Endodermal cell (in vitro differentiated cells): ENCODE measurements at places on chromosomes 2 and 18. TPM values are rescaled to one million over a fixed set of nuclear protein-coding genes. Genes with fewer than 3 reads are reported as not detected.

- no peak for DNase-seq
These were observed 11.4 kb downstream of the HTR2B start for GRCh38 chr2:231113489-231113888.

SULT1C2 gene
- total RNA-seq: 0.92 to 1.4 TPM (median 1.00 TPM) in 3 replicates

CD8B gene
- total RNA-seq: not detected in 2 replicates

DNA sequence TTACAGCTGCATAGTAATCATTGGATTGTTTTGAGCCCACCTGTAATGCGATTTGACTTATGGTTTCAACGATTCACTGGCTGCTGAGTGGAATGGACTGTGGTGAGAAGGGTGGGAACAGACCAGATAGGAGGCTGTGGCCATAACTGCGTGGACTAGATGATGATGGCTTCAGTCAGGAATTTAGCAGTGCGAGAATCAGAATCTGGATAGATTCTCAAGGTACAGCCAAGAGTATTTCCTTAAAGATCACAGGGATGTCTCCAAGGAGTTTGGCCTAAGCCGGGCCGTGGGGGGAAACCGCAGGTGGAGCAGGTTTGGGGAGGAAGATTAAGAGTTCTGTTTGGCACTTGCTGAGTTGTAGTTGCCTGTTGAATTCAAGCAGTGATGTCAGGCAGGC, 44.0 kb upstream of the CHMP1B start:
- DNase-seq: peak; percentile 62

- no peak for DNase-seq
These were observed 69.2 kb upstream of the MTIF2 start for GRCh38 chr2:55338268-55338667.

HOXD12 gene
- total RNA-seq: not detected in 2 replicates

GRCh38 chr2:145040433-145040832, 520.5 kb upstream of the ZEB2 start:
- no peak for DNase-seq

DNA sequence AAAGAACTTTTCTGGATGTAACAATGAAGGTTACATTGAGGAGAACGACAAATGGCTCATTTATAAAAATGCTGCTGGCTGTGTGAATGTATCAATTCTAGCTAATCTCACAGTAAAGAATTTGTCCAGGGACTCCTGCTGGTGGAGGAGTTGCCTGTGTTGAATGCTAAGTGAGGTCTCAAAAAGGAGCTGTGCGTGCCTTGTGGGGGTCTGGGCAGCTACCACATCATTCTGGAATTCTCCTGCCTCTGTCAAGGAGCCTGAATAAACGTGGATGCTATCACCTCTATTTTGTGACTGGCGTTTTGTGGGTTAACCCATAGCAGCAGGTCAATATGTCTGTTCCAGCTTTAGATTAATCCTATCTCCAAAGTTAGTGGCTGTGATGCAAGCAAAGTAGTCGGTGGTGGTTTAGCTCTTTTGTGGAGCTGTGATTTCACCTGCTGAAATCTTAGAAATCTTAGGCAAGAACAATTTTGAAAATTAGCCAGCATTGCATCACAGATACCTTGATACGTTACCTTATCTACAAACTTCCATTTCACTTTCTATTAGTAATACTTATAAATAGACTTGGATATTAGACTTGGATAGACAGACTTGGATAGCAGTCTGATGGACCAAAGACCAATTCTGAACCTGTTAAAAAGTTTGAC, 96.8 kb downstream of the MTCL1 start:
- DNase-seq: no peak

MYO1B gene
- total RNA-seq: 154 to 225 TPM (median 162 TPM) in 3 replicates

GRCh38 chr18:36187193-36187825, at the start of gene MOCOS:
MOCOS (plus strand) TSS chr18:36187497; CDS start chr18:36187540, 43 bp downstream.
- peak; percentile 94 for DNase-seq

- no peak for DNase-seq
These were observed 13.0 kb downstream of the MTERF4 start for GRCh38 chr2:241088791-241089732.

GRCh38 chr2:9830685-9831410, 12.4 kb upstream of the TAF1B start:
- DNase-seq: no peak

DNA sequence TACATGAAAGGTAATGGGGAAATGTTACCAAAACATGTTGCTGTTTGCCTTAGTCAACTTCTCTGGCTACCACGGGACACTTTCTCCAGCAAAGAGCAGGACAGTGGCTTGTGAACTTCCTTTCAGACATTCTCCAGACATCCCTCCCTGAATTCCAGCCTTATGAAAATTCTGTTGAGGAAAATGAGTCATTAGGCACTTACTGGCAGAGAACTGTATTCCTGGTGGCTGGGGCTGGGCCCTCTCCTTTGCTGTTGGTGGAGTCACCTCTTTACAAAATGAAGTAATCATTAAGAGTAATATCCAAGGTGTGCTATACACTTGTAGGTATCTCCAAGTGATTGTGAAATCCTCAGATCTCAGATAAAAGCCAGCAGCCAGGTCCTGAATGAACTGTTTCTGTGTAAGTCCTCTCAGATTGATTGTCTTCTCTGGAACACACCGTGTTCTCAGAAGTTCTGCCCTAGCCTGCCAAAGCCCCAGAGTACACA, 1.3 kb upstream of the FAP start:
- no peak for DNase-seq

DNA sequence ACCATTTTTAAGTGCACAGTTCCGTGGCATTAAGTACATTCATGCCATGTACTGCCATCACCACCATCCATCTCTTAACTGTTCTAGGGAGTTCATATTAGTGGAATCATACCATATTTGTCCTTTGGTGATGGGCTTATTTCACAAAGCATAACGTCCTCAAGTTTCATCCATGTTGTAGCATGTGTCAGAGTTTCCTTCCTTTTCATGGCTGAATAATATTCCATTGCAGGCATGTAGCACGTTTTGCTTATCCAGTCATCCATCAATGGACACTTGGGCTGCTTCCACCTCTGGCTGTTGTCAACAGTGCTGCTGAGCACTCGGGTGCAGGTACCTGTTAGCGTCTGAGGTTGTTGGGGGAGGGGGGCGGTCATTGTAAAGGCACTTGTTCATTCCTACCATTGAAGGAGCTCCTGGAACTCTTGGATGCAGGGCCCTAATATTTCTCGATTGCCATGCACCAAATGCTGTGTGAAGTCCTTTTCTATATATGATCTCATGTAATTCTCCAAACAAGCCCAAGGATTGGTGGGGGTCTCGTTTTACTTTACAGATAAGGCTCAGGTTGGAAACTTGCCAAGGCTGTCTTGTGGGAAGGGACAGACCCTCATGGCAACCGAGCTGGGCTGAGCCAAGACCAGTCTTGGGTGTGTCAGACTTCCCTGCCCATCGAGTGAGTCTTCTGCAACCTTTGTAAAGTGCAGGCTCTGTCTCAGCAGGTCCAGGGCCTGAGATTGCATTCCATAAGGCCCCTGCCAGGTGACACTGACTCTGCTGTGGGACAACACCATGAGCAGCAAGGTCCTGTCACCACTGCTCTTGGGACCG, 42.9 kb upstream of the SH3RF3 start:
- no peak for DNase-seq

CERKL gene
- total RNA-seq: 0.20 to 0.50 TPM in 2 of 3 replicates, not detected in the other
